Stimulated activated CD4-positive, alpha-beta T cell treated with anti-CD3 and anti-CD28 coated beads, Interleukin-1b, Interleukin-23, amount 100 ng/mL, for 1 hour (primary cell): ENCODE measurements at places on chromosomes 2 and 18.

GRCh38 chr2:238914648-238915015 is 66.7 kb downstream of the TWIST2 start:
- no peak for DNase-seq

DNA sequence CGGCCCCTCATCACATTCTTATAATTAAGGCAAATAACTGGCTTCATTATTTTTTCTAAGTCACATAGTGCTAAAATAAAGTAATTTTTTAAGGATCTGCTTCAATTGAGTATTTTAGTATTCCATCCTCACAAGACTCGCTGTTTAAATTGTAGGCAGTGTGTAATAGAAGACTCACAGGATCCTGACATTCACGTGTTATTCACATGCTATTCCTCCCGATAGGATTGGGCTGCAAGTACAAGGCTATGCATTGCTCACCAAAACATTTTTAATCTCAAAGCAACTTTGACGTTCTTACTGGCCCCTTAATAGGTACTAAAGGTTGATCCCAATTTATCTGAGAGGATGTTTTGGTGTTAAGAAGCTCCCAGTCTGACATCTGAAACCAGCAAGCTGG is 127.6 kb upstream of the L3MBTL4 start:
- DNase-seq: no peak

- no peak for DNase-seq
These were observed 26.8 kb downstream of the FAM178B start for GRCh38 chr2:96959406-96960110.

DNA sequence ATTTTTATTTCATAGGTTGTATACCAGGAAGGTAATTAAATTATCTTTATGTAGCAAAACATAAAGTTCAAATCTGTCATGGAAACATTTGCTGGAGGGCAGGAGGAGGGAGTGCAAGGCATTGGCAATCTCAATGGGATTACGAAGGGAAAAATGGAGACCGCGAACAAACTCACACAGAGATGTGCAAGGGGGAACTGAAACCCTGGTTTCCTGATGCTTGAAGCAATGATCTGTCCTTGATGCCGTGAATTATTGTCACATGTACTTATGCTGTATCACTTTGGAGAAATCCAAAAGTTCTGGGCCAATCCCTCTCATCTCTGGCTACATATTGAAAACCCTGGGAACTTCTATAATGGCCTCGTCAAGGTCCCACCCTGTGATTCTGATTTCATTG is 65.0 kb upstream of the MFF start:
- DNase-seq: no peak

DNA sequence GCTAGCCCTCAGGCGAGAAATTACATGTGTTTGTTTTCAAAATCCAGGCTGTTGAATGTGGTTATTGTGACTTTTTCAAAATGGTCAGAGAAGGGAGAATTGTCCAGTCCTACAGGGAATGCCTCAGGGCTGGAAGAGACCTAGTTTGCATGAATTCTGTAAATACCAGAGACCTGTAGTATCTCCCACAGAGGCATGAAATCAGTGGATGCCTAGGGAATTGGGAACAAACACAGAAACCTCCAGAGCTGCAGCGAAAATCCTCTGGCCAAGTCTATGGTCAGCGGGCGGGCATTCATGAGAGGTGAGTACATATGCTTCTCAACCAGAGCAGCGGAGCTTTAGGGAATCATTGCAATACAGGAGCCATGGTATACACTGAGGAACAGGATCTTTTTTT is 1596.5 kb upstream of the NXPH2 start:
- no peak for DNase-seq

DNA sequence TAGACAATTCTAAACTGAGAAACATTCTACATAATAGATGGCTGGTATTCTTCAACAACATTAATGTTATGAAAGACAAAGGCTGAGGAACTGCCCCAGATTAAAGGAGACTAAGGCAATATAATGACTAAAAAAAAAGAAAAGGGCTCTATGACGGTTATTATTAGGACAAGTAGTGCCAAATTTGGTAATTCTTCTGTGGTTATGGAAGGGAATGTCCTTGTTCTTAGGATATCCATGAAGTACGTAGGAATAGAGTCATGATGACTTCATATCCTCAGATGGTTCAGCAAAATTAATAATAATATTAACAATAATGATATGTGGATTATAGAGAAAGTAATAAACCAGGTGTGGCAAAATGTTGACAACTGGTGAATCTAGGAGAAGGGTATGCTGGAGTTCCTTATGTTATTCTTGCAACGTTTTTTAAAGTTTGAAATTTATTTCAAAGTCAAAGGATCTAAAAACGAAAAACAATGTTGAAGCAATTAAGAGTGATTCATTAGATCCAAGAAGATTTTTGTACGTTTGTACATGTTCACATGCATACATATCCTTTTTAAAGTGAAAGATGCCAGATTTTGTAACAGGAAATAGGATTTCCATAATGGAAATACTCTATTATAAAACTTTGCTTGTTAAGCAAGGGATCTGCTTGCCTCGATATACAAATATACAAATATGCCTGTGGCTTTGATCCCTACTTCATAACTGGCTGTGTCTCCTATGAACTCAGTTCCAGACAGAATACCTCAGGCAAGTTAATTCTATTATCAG is 27.7 kb upstream of the STRN start:
- no peak for DNase-seq

DNA sequence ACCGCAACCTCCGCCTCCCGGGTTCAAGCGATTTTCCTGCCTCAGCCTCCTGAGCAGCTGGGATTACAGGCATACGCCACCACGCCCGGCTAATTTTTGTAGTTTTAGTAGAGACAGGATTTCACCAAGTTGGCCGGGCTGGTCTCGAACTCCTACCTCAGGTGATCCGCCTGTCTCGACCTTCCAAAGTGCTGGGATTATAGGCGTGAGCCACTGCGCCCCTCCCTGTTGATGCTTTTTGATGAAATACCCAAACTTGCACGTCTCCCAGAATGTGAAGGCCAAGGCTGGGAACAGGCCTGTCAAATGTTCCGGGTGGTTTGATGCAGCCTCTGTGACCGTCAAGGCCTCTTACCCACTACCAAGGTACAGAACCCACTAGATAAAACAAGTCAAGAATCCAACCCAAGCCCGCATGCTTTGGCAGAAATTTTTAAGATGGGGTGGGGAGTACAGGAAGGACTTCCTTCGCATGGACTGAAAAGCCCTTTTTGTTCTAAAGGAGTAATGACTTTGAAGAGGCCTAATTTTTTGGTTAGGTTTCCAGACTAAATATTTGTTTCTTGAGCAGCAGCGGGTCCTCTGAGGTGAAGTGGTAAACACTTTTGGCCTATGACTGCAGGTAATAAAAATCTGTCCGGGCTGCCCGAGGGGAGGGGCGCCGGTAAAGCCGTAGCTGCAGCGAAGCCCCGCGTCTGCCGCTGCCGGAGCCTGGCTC is 3.7 kb upstream of the EVX2 start:
- no peak for DNase-seq

DNA sequence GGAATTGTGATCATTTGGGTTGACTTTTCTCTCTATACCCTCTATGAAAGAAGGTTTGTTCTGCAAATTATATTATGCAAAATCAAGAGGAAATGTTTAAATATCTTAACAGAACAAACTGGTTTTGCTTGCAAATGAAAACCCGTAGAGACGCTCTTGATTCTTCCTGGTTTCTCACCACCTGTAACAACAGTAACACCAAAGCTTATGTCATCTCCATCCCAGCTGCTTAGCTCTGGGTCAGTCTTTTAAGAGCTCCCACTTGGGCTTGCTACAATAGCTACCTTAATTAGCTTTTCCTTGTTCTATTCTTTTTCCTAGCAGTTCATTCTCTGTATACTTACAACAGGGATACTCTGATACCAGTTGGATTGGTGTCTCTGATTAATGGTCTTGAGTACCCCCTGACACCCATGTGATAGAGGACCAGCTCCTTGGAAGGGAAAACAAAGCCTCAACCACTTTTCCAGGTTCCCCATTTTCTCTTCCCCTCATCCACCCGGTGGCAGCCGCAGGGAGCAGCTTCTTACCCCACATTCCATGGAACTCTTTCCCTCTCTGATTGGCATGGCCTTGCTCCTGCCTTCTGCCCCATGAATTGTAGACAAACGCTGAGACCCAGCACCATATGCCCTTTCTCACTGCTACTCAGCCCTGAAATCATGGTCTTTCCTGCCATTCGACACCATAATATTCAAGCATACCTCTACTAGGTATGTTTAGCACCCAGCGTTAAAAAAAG is 27.7 kb downstream of the TMEM182 start:
- no peak for DNase-seq

DNA sequence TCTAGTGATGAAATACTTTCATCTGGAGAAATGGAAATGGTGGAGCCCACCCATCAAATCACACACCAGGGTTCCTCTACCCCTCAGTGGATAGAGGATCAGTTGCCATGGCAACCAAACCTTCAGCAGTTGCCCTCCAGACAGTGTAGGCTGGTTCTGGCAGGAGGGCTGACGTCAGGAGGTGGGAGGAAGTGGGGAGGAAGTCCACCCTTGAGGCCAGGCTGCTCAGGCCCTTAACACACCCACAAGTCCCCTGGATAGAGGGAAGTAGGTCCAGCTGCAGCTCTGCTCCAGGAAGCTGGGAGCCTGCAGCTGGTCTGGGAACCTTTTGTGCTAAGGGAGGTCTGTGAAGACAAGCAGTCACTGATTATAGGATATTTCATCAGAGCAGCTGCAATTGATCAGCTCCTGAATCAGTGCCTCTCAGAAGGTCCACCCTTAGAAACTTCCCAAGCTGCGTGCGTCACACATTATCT is 186.6 kb downstream of the MTX2 start:
- no peak for DNase-seq

DNA sequence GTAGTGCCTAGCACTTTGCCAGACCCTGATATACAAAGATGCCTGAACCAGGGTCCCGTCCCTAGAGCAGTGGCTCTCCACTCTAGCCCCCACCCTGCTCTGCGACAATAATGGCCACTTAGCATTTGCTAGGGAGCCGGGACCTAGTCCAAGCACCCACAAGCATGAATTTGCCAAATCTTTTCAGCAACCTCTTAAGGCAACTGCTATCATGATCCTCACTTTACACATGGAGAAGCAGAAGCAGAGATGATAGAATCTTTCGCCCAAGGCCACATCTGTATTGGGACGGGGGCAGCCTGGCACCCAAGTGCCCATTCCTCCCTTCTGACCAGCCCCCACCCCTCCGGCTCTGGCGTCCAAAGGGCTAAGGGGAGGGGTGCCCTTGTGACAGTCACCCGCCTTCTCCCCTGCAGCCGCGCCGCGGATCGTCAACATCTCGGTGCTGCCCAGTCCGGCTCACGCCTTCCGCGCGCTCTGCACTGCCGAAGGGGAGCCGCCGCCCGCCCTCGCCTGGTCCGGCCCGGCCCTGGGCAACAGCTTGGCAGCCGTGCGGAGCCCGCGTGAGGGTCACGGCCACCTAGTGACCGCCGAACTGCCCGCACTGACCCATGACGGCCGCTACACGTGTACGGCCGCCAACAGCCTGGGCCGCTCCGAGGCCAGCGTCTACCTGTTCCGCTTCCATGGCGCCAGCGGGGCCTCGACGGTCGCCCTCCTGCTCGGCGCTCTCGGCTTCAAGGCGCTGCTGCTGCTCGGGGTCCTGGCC is 13.0 kb downstream of the SIGLEC15 start:
- no peak for DNase-seq

DNA sequence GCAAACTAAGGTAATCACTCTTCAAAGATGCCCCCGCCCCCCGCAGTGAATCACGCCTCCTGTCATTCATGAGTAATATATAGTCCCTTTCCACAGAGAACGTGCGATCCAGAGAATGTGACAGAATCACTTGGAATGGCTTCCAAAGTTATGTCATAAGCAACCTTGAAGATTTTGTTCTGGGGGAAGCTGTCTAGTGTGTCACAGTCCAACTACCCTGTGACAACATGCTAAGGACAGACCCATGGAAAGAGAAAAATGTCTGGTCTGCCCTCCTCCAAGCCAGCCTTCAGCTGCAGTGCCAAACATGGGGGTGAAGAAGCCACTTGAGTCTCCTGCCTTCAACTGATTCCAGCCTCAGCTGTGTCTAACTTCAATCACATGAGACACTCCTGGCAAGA is 259.1 kb downstream of the SS18 start:
- DNase-seq: no peak

GRCh38 chr18:6270771-6271216 is 143.9 kb downstream of the L3MBTL4 start:
- DNase-seq: no peak

- no peak for DNase-seq
These were observed 132.2 kb downstream of the FMNL2 start for GRCh38 chr2:152466980-152467676.

- DNase-seq: no peak
These were observed 124.1 kb upstream of the NYAP2 start for GRCh38 chr2:225275443-225275842.

- no peak for DNase-seq
These were observed 33.8 kb downstream of the ACVR1 start for GRCh38 chr2:157842106-157842879.

DNA sequence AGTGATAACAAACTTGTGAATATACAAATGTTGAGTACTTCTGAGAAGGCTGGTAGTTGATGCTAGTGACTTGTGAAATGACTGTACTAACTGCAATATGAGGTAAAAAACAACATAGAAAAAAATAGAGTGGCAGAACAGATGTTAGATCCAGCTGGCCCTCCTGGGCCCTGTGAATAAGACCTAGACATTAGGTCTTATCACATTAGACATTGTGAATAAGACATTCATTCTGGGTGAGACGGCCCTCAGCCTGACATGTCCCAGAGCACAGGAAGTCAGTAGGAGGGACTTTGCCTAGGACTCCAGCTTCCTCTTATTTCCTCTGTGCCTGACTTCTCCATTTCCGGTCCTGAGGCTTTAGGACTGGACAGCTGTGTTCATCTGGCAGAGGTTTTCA is 22.9 kb downstream of the DOK1 start:
- DNase-seq: no peak

GRCh38 chr2:196225213-196225612 is 53.8 kb upstream of the STK17B start:
- no peak for DNase-seq

GRCh38 chr2:96122391-96122790 is 6.0 kb upstream of the ADRA2B start:
- no peak for DNase-seq

GRCh38 chr18:63259567-63260379 is 59.8 kb downstream of the BCL2 start:
- DNase-seq: no peak

- no peak for DNase-seq
These were observed 1.8 kb upstream of the SF3B6 start for GRCh38 chr2:24077879-24078278.

DNA sequence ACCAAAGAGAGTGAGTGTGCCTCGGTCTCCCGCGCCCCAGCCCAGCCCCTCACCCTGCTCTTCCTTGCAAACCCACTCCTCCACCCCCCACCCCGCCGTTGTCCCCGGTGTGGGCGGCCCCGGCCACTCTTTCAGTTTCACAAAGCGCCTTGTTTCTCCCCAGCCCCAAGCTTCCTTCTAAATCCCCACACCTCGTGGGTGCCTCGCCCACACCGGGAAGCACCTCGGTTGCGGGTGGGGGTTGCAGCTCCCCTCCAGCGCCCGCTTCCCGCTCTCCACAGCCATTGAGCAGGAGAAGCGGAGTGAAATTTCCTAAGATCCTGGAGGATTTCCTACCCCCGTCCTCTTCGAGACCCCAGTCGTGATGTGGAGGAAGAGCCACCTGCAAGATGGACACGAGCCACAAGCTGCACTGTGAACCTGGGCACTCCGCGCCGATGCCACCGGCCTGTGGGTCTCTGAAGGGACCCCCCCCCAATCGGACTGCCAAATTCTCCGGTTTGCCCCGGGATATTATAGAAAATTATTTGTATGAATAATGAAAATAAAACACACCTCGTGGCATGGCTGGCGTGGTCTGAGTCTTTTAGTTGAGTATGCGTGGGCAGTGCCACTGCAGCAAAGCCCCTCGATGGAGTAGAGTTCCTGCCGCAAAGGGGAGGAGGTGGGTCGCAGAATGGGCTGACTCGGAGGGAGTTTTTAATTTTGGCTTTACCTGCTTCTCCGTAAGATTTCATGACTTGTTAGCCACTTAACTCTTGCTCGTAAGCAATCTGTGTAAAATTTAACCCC is 848 bp downstream of the TMSB10 start:
- DNase-seq: no peak
